ENCODE measurements at places on chromosomes 7 and 10.

- no peak for DNase-seq
Measured at GRCh38 chr10:35206274-35206673, 79.6 kb downstream of the CREM start.

- no peak for DNase-seq
Measured at GRCh38 chr10:71432101-71432905, 35.6 kb downstream of the CDH23 start.

GRCh38 chr7:92730808-92731207 lies 105.6 kb downstream of the CDK6 start:
- DNase-seq = peak; percentile 39

- no peak for DNase-seq
Measured at GRCh38 chr10:108421266-108421665, 1256.8 kb upstream of the SORCS1 start.

DNA sequence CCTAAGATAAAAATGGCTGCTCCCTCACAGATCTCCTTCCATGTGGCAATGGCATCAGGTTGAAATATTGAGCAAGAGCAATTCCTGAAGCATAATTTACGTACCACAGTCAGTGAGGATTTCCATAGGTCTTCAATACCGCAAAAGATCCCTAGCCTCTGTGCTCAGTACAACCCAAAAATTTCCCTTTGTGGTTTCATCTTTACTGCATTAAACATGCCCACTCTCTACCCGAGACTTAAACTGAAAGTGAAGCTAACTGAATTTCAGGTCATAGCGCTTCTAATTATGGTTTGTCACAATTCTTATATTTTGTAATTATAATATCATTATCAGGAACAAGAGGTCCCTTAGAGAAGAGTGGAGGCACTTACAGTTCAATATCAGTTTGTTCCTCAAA lies 1071.1 kb downstream of the XPNPEP1 start:
- DNase-seq = no peak
